Kidney epithelial cell (primary cell): ENCODE measurements at places on chromosomes 1 and 21. TPM values are rescaled to one million over a fixed set of nuclear protein-coding genes. Genes with fewer than 3 reads are reported as not detected.

Gene TLR5
- total RNA-seq = 0.07 and 3.7 TPM in 2 replicates

Gene PRKCZ
- total RNA-seq = 37.0 and 37.6 TPM in 2 replicates

Gene ABCD3
- total RNA-seq = 21.4 and 25.8 TPM in 2 replicates

Gene HES5
- total RNA-seq = 0.71 TPM in 1 of 2 replicates, not detected in the other

Gene SYPL2
- total RNA-seq = 0.14 and 1.2 TPM in 2 replicates

Gene LRRC71
- not detected in 2 replicates for total RNA-seq

Gene KLHL12
- 21.4 and 23.4 TPM in 2 replicates for total RNA-seq

Gene KRTAP19-1
- total RNA-seq = not detected in 2 replicates

Gene EFNA3
- total RNA-seq = 1.6 and 1.7 TPM in 2 replicates

Gene SV2A
- total RNA-seq = 13.2 and 14.1 TPM in 2 replicates

Gene RORC
- total RNA-seq = 0.17 TPM in 1 of 2 replicates, not detected in the other

Gene AVPR1B
- not detected in 2 replicates for total RNA-seq

Gene TRNP1
- 78.0 and 127 TPM in 2 replicates for total RNA-seq

Gene OR2L3
- total RNA-seq = 0.08 TPM in 1 of 2 replicates, not detected in the other

Gene CHODL
- total RNA-seq = 1.2 and 1.3 TPM in 2 replicates

Gene HNRNPR
- total RNA-seq = 75.7 and 82.2 TPM in 2 replicates

Gene HHAT
- 12.9 and 15.0 TPM in 2 replicates for total RNA-seq

Gene NLRP3
- 1.5 and 2.4 TPM in 2 replicates for total RNA-seq

Gene MARK1
- total RNA-seq = 6.1 and 9.5 TPM in 2 replicates

Gene DMRTA2
- not detected in 2 replicates for total RNA-seq
